T-helper 17 cell (primary cell): ENCODE measurements at places on chromosomes 11 and 22. TPM values are rescaled to one million over a fixed set of nuclear protein-coding genes. Genes with fewer than 3 reads are reported as not detected.

Gene NPTXR
- 2.5 TPM for total RNA-seq

GRCh38 chr11:61659413-61660196 is 20.6 kb upstream of the DAGLA start:
- H3K36me3 ChIP-seq, result no peaks in the 10 kb centered on the region
- no peak overlapping the region for H3K4me3 ChIP-seq
- peak overlapping the region; percentile 29 for H3K27ac ChIP-seq
- peaks cover 10% of the 10 kb centered on the region for H3K27me3 ChIP-seq

- no peak overlapping the region for H3K27ac ChIP-seq
- no peak overlapping the region for H3K4me3 ChIP-seq
- H3K27me3 ChIP-seq, result no peaks in the 10 kb centered on the region
- H3K36me3 ChIP-seq, result peaks cover 3% of the 10 kb centered on the region
- peaks cover 8% of the 10 kb centered on the region for H3K4me1 ChIP-seq
Observed at GRCh38 chr11:2805388-2806056, 80.1 kb downstream of the CDKN1C start.

Gene VSIG10L2
- not detected for total RNA-seq

DNA sequence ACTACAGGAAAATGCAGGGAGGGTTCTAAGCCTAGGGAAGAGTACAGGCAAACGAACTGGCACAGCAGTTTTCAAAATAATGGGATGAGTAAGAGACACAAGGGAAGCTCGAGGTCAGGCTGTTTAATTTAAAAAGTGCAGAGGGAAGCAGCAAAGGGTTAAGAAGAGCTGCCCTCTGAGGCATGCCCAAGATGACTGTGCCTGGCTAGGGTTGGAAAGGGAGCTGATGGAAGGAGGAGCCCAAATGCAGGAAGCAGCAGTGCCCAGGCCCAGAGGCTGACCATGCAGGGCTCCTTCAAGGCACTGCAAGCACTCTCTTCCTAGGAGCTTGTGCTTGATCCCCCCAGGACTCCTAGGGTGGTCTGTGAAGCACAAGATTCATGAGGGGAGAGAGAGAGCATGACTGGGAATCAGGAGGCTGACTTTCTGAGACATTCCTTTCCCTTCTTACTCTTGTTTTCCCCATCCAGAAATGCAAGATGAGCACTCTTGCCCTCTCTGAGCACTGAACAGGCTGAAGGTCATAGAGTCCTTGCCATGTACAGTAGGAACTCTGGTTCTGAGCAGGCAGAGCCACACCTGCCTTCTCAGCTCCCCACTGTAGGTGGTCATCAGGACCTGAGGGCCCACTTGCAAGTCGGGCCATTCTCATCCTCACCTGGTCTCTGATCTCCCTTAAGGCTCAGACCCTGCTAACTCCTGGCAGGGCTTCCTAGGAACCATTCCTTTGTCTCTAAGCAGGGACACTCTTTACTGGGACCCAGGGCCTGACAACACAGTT is 46.7 kb upstream of the DRD2 start:
- H3K27ac ChIP-seq, result no peak overlapping the region
- no peak overlapping the region for H3K4me3 ChIP-seq
- H3K36me3 ChIP-seq, result no peaks in the 10 kb centered on the region
- H3K4me1 ChIP-seq, result no peaks in the 10 kb centered on the region
- H3K27me3 ChIP-seq, result peaks cover 48% of the 10 kb centered on the region
- DNase-seq, result no peak

DNA sequence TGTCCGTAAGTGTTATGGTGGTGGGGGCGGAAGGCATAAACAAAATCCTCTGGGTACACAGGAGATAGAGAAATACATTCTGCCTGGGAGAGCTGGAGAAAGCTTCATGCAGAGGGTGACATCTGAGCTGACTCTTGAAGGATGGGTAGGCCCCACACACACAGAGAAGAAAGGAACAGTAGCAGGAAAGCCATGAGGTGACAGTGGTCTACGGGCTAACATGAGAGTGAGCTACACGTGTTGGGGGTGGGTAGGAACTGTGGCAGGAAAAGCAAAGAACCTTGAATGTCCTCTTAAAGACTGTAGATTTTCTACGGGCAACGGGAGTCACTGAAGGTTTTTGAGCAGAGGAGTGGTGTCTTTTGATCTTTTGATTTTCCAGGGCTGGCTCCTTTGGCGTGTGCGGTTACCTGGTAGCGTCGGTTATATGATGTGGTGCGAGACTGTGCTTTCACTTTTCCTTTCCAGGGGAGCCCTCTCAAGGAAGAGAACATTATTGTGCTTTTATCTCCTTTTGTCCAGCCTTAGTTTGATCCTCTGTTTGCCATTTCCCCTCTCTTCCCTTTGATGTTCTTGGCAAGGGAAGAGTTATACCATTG is 39.7 kb downstream of the ADAMTS8 start:
- DNase-seq, result no peak
- H3K36me3 ChIP-seq, result no peaks in the 10 kb centered on the region
- H3K27ac ChIP-seq, result peak overlapping the region; percentile 45
- H3K4me3 ChIP-seq, result peak overlapping the region; percentile 81
- H3K4me1 ChIP-seq, result peaks cover 15% of the 10 kb centered on the region

Gene SYCE3
- not detected for total RNA-seq

DNA sequence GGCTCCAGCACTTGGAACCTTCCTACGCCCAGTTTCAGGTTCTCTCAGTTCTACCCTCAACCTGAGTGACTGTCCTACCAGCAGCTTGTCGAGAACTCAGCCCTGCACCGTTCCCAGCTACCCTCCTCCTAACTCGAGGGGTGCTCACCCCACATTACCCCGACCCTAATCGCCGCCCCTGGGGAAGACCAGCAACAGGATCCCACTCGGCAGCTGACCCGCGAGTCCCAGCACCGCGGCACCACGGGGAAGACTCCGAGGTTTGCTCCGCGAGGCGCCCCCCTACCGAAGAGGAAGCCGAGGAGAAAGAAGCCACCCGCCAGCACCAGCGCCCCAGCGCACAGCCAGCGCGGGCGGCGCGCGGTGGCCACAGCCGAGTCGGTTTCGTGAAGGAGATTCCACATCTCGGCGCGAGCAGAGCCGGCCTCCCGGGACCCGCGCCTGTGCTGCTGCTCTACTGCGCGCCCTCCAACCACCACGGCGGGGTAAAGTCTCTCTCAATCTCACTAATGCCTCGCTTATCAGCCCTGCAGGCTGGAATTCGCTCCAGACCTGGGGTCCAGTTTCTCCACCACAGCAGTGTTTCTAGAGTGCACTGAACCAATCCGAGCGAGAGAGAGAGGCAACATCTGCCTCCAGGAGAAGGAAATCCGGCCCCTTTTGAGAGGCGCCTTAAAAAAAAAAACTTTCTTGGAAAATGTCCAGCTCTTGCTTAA is at the start of gene FOLH1:
FOLH1 (minus strand) TSS at position 597 of the 716 bp plus-strand sequence; CDS start at position 404, 193 bp downstream.
- H3K27ac ChIP-seq, result no peak within 1 kb of the TSS
- H3K4me3 ChIP-seq, result peak within 1 kb of the TSS; percentile 31
- DNase-seq, result no peak
- H3K36me3 ChIP-seq, result no peaks in the 10 kb centered on the region
- H3K4me1 ChIP-seq, result peaks cover 6% of the 10 kb centered on the region
- H3K27me3 ChIP-seq, result peaks cover 7% of the 10 kb centered on the region

Gene SMTNL1
- not detected for total RNA-seq
